ENCODE measurements at places on chromosomes 7 and 10.

DNA sequence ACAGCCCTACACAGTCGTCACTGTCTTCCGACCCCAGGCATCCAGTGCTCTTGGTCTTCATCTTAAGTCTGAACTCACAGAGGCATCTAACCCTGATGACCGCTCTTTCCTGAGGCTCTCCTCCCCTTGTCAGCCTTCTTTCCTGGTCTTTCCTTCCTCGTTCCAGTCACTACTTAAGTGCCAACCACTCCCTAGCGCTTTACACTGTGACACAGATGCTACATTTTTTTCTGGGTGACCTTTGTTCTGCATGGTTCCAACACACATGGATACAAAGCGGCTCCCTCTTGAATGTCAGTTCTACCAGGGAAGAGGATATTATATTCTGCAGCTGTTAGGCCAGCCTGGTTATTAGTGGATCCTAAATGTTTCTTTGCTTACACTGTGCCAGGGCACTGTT, 12.7 kb downstream of the YWHAG start:
- no peak for DNase-seq

- DNase-seq, result no peak
These were observed 160.7 kb downstream of the MAD1L1 start for GRCh38 chr7:2072042-2072441.

DNA sequence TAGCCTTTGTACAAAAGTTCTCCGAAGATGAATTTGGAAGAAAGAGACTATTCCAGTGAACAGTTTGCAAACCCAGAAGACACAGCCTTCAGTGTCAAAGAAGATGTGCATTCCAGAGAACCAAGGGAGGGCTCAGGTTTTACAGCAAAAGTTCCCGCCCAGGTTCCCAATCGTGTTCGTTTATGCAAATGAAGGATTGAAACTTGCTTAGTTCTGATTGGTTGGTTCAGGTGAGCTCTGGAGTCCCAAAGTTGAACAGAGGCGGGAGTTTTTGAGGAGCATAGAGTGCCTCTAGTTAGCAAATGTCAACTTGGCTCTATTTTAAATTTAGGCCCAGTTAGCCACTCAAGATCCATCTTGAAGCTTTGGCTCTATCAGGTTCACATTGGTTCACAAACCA, 51.3 kb downstream of the TMEM270 start:
- no peak for DNase-seq

DNA sequence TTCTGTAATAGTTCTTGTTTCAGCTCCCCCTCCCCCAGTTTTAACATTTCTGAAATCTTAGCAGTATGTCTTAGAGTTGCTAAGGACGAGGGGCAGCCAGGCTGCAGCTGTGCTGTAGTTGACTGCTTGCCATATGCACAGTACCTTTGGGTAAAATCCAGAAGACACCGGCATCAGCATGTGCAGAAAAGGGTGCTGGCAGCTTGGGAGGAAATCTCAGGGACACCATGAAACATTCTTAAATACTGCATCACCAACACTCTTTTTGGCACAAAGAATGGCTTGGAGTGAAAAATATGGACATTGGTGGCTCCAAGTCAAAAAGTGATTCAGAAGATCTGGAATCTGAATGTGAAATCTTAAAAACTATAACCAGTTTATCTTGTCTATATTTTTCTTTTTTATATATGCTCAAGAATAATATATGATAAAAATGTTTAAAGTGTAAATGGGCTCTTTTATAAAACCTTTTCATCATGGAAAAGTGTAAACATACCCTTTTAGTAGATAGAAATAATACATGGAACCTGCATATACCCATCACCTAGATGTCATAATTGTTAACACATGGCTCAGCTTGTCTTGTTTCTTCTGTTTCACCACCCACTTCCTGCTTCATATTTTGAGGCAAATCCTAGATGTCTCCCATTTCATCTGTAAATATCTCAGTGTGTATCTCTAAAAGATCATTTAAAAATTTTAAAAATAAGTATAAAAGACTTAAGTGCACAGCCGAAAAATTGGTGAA, 34.4 kb upstream of the ARMS2 start:
- no peak for DNase-seq

DNA sequence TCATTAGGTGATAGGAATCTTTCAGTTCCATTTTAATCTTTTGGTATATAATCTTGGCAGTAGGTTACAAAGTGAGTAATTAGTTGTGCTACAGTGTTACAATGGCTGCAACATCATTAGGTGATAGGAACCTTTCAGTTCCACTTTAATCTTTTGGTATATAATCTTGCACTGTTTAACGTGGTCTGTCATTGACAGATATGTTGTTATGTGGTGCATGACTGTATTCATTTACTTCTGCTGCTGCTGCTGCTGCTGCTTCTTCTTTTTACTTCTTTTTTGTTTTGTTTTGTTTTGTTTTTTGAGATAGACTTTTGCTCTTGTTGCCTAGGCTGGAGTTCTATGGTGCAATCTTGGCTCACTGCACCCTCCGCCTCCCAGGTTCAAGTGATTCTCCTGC, 28.6 kb downstream of the ST7 start:
- DNase-seq, result no peak

GRCh38 chr7:155877167-155877566, 64.9 kb upstream of the SHH start:
- DNase-seq, result no peak

DNA sequence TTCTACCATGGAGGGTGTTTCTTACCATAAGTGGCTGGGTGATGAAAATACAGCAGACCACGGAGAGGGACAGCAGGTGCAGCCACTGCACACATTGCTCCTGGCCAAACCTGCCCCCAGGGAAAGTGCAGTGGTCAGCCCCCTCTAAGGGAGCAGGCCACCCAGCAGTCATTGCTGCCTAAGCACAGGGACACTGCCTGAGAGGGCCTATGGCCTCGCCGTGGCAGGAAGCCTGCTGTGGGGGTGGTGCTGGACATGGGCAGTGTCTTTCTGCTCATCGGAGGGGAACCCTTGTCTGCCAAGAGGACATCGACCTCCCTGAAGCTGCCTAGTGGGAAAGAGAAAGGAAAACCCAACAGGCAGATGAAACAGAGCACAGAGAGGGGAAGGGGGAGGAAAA, 118.3 kb downstream of the PKD1L1 start:
- no peak for DNase-seq

DNA sequence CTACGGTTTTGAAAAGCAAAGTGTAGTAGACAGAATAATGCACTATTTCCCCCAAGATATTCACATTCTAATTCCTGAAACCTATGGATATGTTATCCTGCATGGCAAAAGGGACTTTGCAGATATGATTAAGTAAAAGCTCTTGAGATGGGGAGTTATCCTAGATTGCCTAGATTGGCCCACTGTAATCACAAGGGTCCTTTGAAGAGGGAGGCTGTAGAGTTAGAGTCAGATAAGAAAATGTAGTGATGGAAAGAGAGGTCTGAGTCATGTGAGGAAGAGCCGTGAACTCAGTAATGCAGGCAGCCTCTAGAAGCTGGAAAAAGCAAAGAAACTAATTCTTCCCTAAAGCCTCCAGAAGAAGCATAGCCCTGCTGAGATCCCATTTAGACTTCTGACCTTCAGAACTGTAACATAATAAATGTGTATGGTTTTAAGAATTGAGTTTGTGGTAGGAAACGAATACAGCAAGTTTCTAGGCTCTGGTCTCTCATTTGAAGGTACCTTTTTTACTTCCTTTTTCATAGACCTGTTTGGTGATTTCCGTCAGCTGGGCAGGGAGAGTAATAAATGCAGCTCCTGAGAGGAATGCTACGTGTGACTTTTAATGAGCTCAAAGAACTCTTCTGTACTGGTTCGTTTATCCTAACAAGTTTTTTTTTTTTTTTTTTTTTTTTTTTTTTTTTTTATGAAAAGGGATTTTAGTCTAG, 41.9 kb upstream of the NXPH1 start:
- no peak for DNase-seq

DNA sequence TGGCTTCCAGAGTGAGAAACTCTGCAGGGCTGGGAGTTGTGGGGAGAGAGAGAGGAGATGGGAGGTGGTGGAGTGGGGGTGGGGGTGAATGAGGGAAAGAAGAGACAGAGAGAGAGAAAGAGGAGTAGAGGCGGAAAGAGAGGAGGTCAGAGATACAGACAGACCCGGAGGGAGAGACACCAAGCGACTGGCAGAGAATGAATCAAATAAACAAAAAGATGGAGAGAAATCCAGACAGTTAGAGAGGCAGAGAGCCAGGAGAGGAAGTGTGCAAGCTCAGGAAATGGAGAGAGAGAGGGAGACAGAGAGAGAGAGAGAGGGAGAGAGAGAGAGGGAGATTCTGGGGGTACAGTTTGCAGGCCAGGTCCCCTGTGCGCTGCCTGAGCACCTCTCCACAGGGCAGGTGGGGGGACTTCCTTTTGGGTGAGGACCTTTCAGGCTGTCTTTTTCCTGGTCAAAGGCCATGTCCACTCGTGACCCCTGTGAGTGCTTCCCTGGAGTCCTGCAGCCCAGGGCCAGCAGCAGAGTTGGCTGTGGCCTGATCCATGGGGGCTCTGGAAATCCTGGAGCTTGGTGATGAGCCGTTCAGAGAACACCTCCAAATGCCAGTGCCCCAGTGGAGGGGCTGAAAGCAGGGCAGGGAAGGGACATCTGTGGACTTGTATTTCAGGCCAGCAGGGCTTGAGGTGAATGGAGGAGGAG, 25.0 kb upstream of the PCBD1 start:
- DNase-seq, result no peak

GRCh38 chr10:71033396-71033980, 145.1 kb upstream of the PCBD1 start:
- no peak for DNase-seq

DNA sequence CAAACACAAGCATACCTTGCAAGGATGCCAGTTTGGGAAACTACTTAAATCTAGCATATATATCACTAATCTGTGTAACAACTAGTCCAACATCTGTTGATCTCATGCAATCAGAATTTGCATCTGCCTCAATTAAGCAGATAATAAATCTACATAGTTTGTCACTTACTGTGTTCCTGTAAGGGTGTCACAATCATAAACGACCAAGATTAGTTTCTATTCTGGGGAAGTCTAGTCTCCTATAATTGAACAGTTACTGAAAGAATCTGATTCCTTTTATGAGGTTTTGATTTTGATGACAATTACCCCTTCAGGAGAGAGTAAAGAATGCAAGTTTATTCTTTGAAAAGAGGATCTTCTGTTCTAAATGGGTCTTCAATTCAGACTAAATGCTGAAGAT, 85.5 kb upstream of the LRRN3 start:
- no peak for DNase-seq
